ENCODE measurements at places on chromosomes 7 and 10.

DNA sequence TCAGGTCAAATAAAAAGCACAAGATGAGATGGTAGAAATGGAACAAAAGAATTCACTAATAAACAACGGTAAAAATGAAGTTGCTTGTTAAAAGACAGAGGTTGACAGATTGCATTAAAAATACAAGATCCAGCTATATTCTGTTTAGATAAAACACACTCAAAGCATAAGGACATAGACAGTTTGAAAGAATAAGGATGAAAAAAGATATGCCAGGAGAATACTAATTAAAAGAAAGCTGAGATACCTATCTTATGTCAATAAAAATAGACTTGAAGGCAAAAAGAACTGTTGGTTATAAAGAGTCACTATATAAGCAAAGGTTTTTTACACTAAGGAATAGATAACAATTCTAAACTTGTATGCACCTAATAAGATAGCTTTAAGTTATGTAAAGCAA, 105.3 kb downstream of the GPR158 start:
- DNase-seq: no peak

- no peak for DNase-seq
These were observed 223.5 kb upstream of the GHITM start for GRCh38 chr10:83915801-83916200.

DNA sequence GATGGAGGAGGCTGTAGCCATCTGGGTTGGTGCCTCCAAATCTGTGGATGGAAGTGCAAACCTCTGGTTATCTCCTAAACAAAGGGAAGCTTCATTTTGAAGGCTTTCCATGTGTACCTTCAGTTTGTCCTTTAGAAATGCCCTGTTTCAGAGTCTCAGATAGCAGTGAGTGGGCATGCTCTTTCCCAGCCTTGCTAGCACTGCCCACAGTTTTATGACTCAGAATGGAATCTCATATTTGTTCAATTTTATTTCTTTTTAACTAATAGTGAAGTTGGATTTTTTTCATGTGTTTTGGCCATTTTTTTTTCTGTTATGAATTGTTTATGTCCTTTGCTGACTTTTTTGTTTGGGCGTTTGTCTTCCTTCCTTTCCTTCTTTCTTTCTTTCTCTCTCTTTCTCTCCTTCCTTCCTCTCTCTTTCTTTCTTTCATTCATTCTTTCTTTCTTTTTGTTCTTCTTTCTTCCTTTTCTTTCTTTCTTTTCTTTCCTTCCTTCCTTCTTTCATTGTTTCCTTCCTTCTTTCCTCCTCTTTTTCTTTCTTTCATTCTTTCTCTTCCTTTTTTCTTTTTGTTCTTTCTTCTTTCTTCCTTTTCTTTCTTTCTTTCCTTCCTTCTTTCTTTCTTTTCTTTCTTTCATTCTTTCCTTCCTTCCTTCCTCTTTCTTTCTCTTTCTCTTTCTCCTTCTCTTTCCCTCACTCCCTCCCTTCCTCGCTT, 25.6 kb downstream of the PRF1 start:
- DNase-seq: no peak

- no peak for DNase-seq
These were observed 173.9 kb downstream of the RNLS start for GRCh38 chr10:88409236-88409635.

DNA sequence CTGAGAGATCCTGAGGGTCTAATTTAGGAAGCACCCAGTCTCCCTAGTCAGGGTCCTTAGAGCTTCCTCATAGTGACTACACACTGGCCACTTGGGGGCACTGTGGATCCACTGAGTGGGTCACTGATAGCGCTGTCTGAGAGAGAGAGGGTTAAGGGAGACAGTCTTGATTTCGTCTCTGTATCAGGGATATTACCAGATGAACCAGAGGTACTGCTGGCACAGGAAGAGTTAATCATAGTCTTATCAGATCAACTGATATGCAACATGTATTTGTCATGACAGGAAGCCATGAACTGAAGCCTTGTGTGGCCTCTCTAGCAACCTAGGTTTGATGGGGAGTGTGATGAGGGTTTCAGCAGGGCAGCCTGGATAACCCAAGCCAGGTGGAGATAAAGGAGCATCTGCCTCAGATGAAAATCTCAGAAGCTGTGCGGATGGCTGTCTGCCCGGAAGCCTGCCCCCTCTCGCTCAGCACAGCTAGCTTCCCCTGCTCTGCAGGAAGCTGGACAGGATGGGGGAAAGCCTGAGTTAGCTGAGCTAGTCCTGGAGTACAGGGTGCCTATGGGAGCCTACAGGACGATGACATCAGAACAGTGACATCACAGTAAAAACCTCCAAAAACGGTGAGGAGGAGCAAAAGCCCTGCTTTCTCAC, 214.0 kb upstream of the PRSS1 start:
- DNase-seq: peak; percentile 25

GRCh38 chr7:112646783-112647182, 143.4 kb downstream of the TMEM168 start:
- DNase-seq: no peak

DNA sequence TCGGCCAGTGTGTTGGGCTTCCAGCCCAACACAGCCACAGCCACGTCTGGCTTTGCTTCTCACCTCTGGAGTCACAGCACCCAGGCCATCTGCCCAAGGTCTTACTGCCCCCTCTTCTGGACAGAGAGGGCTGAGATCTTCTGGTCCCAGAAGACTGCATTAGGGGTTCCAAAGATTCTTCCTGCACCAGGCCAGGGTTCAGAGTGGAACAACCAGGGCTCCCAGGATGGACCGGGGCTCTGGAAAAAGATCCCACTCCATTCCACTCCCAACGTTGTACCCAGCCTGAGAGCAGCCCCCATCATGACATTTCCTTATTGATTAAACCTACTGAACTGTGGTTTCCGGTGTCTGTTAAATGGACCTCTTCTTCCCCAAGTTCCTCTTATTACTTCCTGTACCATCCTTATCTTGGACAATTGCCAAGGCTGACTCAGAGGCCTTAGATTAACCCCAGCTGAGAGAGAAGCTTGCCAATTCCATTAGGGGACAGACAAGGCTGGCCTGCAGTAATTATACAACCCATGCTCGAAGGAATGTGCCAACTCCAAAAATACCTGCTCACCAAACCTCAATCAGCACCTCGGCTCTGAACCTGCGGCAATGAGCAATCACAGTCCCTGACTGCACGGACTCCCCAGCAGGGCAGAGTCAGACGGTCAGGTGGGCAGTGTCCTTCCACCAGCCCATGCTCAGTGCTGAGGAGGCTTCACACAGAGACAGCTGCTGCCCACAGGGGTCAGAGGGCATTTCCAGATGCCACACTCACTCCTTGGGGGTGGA, 47.9 kb upstream of the NPFFR1 start:
- DNase-seq: no peak

DNA sequence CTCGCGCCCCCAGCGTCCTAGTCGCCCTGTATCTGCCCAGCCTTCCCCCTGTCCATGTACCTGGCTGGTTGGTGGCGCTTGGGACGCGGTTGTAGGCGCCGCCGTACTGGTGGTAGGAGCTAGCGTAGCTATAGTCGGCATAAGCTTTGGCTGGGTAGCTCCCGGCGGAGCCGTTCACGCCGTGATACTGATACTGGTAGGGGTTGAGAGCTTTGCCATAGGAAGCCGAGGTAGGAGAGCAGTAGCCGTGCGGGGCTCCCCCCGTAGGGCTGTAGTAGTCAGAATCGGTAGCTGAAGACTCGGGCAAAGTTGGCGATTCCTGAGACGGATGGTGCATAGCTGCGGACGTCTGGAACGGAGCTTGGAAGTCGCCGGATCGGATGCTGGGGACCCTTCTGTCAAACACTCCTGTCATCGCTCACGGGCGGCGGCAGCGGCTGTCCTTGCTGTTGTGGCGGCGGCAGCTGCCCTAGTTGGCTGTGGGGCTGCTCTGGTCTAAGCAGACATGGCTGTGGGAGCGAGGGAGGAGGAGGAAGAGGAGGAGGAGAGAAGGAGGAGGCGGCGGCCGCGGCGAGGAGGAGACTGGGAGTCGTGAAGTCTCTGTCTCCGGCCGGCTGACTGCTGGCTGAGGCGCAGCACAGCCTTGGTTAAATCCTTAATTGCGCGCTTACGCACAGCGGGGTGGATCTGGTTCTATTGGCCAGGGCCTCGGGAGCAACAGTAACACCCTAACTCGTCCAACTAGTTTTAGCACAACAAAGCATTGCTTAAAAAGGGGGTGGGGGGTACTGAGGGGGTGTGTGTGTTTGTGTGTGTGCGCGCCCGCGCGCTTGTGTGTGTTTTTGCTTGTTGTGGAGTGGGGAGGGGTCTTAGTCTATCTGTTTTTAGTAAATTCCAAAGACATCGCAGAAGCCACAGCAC, at the start of gene DLX5:
TSS of gene DLX5 (minus strand) at position 623 of the 921 bp plus-strand sequence. CDS start at position 415, 208 bp downstream.
- DNase-seq: no peak

DNA sequence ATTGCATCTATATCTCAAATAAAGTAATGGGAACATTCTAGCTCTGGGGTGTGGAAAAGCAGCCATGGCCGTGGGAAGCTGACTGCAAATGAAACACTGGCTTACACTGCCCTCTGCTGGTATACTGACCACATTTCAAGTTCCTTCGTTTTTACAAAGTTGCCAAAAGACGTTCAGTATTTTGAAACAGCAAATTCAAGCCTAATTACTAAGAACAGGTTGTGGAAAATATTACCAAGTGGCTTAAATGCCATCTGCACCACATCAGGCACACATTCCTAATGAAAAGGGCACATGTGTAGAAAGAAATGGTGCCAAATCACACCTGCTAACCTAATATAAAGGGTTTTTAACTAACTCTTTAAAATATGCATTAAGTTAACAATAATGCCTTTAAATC, 83.9 kb downstream of the JAZF1 start:
- no peak for DNase-seq

GRCh38 chr10:103839519-103839871, 15.9 kb downstream of the SH3PXD2A start:
- DNase-seq: no peak

DNA sequence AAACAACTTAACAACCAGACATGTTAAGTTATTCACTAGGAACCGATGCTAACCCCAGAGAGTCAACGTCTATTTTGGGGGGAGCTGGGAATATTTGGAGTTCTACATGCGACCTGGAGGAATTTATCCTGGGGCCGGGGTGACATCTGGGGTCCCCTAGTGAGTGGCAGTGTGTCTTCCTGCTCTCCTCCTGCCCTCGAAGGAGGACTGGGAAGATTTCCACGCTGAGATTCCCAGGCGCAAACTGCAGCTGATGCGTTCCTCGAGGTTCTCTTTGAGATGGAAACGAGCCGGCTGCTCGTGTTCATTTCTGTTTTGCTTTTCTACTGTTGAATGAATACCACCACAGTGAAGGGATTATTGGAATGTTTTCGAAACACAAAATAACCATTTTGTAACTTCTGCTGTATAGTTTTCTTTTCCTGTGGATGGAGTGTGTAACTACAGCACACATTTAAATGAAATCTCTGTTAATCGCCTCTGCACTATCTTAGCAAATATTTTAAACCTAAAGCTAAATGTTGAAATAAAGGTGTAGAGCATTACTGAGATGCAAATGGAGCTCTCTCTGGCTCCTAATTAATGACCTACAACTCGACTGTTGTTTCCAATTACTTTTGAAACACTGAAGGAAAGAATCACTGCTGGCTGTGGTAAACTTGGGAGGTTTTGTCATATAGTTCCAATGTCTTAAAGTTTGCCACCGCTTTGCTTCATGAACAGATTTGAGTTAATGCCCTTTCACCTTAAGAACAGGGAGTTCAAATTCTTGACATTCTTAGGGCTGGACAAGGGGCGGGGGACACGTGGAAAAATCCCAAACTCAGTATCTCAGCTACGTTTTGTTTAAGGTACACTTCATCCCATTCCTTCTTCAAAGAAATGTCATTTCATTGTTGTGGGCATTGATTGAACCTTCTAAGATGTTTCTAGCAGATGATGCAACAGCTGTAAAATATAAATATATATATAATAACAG, 21.1 kb downstream of the GATA3 start:
- DNase-seq: no peak

- DNase-seq: no peak
These were observed 210.4 kb upstream of the SVIL start for GRCh38 chr10:29845166-29845565.

DNA sequence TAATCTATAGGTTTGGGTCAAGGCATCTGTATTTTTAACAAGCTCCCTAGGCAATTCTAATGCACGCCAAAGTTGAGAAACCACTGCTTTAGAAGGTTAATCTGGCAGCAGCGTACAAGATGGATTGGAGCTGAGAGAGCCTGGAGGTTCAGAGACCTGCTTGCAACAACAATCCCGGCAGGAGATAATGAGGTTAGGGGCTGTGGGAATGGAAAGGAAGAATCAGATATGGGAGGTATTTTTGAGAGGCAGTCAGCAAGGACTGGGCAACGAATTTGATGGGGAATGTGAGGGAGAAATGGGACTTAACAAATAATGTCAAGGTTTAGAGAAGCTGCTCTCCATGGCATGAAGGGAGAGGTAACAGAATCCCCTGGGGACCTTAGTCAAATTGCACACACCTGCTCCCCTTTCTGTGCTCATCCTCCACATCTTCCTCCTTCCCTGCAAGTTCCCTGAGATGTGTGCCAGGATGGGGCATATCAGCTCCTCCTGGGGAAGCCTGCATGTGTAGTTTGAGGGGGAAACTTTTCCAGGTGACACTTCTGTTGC, 731.0 kb upstream of the GALNT17 start:
- DNase-seq: no peak

GRCh38 chr7:36092221-36092771, 60.8 kb upstream of the EEPD1 start:
- no peak for DNase-seq

- DNase-seq: no peak
These were observed 81.0 kb upstream of the KMT2E start for GRCh38 chr7:104933022-104933421.

DNA sequence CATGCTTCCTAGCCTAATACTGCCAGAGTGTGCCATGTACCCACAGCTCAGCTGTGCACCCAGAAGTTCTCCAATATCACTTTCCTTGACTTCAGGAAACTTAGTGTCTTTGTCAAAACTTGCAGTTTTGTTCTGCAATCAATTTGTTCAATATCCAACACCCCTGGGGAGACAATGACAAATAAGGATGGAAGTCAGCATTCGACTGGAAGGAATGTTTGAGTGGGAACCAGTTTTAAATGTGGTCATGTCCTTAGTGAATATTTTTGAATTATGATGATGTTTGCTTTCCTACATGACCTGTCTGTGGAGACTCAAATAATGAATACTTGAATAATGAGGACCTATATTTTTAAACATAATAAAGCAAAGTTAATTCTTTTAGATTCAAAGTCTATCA, 112.0 kb downstream of the ANK3 start:
- DNase-seq: no peak

DNA sequence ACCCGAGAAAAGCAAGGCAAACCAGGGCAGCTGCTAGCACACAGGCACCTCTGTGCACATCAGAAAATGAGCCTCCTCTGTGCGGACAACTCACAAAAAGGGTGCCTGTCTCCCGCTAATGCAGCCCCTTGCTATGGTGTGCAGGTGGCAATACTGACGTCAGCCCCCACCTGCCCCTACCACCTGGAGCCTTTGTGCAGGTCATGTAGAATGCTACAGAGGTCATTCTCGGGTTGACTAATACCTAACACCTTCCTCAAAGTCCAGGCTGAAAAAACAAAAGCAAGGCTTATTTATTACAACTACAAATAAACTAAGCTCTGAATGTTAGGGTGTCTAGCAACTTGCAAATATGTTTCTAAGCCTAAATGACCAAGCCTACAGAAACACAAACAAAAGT, 13.9 kb downstream of the PIP4K2A start:
- no peak for DNase-seq

DNA sequence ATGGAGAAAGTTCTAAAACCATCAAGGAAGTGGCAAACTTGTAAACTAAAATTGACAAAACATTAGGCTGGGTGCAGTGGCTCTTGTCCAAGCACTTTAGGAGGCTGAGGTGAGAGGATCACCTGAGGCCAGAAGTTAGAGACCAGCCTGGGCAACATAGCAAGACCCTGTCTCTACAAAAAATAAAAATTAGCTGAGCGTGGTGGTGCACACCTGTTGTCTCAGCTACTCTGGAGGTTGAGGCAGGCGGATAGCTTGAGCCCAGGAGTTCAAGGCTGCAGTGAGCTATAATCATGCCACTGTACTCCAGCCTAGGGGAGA, 29.4 kb upstream of the HNRNPH3 start:
- DNase-seq: no peak

All from substantia nigra (tissue), 51 donors.